GM23248 (cell line): ENCODE measurements at places on chromosomes 7 and 10.
A peak's percentile ranks its signal among the peaks of the same experiment; 100 is the strongest.

GRCh38 chr7:66921396-66921917 is 432 bp downstream of the TMEM248 start:
- no peaks in the 10 kb centered on the region; the same call in 1 of the 2 replicates for H3K36me3 ChIP-seq
- peak overlapping the region; percentile 70 for H3K27ac ChIP-seq
- peak overlapping the region; percentile 98 for H3K4me3 ChIP-seq
- peak; percentile 71 for DNase-seq
- H3K27me3 ChIP-seq = no peaks in the 10 kb centered on the region

- H3K4me1 ChIP-seq = peaks cover 24% of the 10 kb centered on the region
- DNase-seq = peak; percentile 56
- no peaks in the 10 kb centered on the region for H3K27me3 ChIP-seq
- H3K27ac ChIP-seq = peak overlapping the region; percentile 95
- peak overlapping the region; percentile 75 for H3K4me3 ChIP-seq
These were observed 68.3 kb downstream of the CREM start for GRCh38 chr10:35194906-35195305.

DNA sequence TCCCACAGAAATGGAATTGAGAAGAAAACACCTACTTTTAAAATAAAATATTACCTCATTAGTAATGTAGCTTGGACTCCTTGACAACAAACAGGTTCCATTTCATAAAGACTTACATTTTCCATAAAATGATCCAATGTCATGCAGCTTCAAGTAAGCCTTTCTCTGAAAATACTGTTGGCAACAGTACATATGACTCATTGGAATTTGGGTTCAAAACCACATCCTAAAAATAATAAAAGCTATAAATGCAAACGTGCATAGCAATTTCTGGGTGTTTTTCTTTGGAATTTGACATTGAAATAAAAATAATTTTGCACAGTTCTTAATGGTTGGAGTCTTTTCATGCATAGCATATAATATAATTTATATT is 47.9 kb downstream of the FHIP2A start:
- H3K4me1 ChIP-seq = peaks cover 22% of the 10 kb centered on the region
- H3K27me3 ChIP-seq = no peaks in the 10 kb centered on the region
- H3K4me3 ChIP-seq = peak overlapping the region; percentile 14; the same call in 1 of the 2 replicates

DNA sequence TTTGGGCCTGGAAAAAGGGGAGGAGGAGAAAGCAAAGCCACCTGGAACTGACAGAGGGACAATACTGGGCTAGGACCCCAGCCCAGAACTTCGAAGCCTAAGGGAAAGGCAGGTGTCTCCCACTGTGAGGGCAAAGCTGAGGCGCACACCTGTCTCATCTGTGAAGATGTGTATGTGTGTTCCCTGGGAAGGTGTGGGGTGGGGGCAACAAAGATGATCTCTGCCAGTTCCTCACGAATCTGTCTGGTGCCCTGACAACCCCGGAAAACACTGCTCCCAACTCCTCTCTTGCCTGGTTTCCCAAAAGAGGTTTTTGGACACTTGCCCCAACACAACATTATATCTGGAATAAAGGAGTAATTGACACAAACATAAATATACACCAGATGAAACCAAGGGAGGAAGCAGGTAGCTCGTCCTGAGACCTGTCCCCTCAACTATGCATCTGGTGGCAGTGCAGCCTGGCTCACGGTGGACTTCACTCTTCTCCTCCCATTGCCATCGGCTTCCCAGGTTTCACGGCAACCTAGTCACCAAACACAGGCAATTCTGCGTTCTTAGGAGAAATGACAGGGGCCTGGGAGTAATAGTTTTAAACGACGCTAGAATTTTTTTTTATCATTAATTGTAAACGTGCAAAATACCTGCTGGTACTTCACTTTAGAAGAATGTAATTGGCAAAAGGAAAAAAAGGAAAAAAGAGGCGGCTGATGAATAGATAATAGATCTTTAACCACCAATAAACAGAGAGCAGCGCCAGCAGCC is 1.7 kb upstream of the EMX2 start:
- H3K36me3 ChIP-seq = no peaks in the 10 kb centered on the region
- H3K27ac ChIP-seq = peak overlapping the region; percentile 99
- H3K4me1 ChIP-seq = peaks cover 22% of the 10 kb centered on the region; the same call in 1 of the 2 replicates

DNA sequence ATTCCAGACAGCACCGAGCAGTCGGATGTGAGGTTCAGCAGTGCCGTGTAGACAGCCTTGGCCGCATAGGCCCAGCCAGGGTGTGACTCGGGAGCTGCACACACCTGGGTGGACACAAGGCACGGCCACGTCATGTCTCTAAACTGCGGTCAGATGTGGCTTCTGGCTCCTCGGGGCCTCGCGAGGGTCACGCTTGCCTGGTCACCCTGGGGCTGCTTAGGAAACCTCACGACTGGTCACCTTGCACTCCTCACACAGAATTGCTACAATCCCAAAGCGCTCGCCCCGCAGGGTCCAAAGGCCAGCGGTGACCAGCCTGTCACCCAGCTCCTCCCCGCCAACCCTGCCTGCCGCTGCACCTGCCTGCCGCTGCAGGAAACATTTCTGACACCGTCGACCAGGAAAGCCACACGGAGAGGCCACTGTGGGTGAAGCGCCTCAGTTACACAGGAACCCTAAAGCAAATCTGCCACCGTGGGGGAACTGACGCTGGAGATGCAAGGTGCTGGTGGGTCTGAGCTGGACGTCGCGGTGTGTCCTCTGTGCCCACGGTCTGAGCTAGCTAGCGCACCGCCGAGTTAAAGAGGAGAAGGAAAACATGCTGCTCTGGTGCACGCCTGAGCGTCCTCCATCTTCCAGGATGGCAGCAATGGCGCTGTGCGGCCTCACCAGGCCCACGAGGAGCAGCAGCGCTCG is 5.0 kb downstream of the GPER1 start:
- H3K4me1 ChIP-seq = peaks cover 14% of the 10 kb centered on the region
- no peaks in the 10 kb centered on the region for H3K27me3 ChIP-seq
- H3K36me3 ChIP-seq = no peaks in the 10 kb centered on the region
- H3K4me3 ChIP-seq = no peak overlapping the region

DNA sequence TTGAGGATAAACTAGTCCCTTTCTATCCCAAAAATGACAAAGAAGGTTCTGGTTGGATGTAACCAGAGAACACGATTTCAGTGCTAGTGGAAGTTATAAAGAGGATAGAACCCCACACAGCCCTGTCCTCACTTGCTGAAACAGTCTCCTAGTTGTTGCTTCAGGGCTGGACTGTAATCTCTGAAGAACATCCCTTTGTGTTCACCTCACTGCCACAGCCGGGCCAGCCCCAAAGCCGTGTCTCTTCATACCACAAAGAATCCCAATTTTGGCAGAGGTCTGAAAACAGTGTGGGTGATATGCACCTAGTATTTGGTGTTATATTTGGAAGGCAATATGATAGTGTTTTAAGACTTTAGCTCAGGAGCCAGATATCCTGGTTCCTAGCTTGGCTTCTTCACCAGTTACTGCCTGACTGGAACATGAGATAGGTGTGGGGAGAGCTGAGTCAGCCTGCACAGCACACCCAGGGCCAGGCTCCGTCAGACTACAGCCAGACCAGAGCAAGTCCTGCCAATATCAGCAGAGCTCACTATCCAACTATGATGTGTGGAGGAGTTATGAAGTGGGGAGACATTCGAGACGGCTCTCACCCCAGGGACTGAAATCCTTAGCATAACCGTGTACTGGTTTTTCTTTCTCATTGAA is 21.2 kb downstream of the CYP3A4 start:
- peak; percentile 89 for DNase-seq
- no peak overlapping the region for H3K4me3 ChIP-seq
- peaks cover 11% of the 10 kb centered on the region for H3K4me1 ChIP-seq
- no peaks in the 10 kb centered on the region for H3K36me3 ChIP-seq
